ENCODE measurements at places on chromosomes 7 and 10.

DNA sequence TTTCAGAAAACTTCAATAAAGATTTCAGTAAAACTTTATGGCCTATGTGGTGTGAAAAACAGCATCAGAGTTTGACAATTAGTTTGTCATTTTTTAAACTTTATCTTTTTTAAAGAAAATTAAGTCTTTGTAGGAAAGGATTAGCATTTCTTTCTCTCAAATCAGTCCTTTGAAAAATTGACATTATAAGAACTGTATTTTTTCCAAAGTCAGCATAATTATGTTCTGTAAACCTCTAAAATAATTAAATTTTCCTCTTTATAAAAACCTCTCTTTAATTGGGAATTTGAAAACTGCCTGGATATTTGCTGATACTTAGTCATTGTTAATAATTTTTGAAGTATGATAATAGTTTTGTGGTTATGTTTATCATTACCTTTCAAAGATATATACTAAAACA lies 226.7 kb upstream of the KAT6B start:
- no peak for DNase-seq

GRCh38 chr10:115953968-115954367 lies 319.0 kb downstream of the GFRA1 start:
- no peak for DNase-seq

DNA sequence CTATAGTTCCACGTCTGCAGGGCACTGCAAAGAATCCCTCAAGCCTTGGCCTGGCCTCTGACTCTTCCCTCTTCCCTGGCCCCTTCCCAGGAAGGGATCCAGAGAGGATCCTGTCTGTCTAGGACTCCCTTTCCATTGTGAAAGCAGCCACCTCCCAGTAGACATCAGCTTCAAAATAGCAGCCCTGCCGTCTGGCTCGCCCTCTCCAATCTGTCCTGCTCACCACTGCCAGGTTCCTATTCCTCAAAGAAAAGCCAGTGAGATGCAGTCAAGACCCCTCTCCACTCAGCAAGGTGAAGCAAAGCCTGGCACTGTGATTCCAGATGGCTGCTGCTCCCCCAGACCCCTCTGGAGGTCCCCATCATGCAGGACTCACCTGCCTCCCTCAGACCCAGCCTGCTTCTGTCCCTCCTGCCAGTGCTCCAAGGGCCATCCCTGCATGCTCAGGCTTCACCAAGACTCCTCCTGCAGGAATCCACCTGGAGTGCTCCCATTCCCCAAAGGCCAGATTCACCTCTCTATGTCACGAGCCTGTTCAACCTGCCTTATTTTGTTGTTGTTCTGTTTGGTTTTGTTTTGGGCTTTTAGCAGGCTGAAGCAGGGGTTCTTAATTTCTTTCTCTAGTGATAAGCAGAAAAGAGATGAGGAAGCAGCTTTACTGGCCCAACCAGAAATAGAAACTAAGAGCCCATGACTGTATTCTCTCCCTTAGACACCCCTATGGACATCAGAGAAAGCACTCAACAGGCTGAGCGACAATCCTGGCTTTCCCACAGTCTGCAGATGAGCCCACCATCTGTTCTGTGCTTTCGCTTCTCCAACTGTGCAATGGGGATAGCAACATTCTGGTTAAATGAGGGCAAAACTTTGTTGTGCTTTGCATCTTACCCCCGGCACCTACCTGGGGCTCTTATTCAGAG lies 305.1 kb downstream of the GRID1 start:
- no peak for DNase-seq

DNA sequence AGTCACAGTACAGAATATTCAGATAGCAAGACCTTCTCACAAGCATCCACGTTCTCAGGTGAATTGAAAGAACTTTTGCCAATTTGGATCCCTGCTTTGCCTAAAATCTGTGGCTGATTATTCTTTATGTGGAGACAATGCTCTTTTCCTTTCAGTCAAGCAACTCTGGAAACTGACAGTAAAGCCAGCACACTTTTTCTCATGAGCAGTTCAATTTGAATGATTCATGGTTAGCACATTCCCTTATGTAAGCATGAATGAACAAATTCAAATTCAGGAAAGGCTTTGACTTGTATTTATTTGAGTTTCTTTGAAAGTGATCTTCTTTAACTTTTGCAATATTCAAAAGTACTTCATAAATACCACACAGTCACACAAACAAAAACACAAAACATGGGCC lies 57.6 kb downstream of the MEOX2 start:
- no peak for DNase-seq

- DNase-seq = no peak
Observed at GRCh38 chr10:102675011-102675665, 30.9 kb downstream of the TRIM8 start.

- DNase-seq = no peak
Observed at GRCh38 chr7:105352901-105353668, 35.6 kb downstream of the SRPK2 start.

GRCh38 chr7:30826181-30826580 lies 55.0 kb downstream of the MINDY4 start:
- no peak for DNase-seq

DNA sequence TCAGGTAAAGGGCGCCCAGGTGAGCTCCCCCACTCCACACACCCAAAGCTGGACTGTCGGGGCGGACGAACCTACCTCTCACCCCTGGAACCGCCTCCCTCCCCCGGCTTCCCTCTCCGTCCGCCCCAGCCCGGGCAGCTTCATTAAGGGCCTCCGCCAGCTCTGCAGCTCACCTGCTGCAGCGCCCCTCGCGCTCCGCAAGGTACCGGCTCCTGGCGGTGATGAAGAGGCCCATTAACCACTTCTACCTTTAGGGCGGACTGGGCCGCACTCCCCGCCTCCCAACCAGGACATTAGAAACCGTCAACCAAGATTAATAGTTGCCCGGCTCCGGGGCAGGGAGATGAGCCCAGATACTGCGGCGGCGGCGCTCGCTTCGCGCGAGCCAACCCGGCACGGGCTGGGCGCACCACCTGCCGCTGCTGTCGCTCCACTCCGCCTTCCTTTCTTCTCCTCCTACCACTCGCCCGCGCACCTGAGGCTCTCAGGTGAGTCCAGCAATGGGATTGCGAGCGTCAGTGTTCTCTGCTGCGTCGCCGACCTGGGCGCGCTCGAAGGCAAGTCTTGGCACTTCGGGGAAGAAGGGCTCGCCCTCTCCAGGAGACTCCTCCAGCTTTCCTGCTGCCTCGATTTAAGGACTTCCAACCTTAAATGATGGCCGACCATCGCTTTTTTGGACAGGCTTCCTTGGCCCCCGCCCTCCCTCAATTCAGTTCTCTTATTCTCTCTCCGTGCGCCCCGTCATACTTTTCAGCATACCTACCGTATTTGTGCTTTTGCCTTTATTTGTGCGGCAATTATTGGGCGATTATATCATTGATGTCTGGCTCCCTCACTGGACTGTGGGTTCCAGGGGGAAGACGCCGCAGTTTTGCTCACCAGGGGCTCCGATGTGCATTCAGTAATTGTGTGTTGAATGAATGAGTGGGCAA lies 13.6 kb upstream of the KAZALD1 start:
- DNase-seq = no peak

GRCh38 chr10:102645388-102645740 lies 1.1 kb downstream of the TRIM8 start:
- peak; percentile 71 for DNase-seq

GRCh38 chr7:142030294-142030693 lies 34.6 kb downstream of the MGAM start:
- DNase-seq = peak; percentile 36

- no peak for DNase-seq
Observed at GRCh38 chr7:148260599-148260998, 330.0 kb upstream of the C7orf33 start.

- no peak for DNase-seq
Observed at GRCh38 chr7:124635416-124635815, 130.2 kb downstream of the GPR37 start.

GRCh38 chr7:27994639-27995038 lies 186.0 kb downstream of the JAZF1 start:
- DNase-seq = no peak

DNA sequence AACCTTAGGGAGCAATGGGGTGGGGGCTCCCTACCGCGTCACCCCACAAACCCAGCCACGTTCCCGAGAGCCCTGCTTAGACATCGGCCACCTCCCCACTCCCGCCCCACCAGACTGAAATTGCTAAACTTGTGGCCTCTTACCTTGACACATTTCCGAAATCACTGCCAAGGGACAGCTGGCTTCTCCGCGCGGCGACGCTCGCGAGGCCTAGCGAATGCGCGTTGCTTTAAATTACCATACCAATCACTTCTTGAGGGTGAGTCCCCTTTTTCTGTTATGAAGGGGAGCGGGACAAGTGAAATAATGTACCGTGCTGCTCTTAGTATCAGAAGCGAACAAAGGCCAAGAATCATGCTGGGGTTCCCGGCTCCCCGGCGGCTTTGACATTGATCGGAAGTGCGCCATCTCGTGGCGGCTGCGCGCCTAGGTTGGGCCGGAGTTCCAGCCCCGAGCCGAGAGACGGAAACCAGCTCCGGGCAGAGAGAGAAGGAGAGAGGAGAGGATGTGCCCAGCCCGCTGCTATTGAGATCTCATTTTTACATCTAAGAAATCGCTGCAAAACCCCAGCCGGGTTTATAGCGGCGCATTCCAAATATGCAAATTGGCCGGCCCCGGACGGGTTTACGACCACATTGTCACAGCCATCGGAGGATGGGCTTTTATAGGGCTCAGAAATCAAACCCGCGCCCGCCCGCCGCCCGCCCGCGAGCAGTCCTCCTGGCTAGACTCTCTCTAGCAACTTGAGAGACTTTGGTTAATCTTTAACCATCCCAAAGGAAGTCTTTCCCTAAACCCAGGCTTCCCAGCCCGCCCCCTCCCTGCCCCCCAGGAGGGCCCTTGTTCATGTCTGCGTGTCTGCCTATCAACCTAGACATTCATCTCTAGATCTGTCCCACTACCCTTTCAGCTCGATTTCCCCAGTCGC lies 5.3 kb downstream of the HOXA11 start:
- peak; percentile 93 for DNase-seq

DNA sequence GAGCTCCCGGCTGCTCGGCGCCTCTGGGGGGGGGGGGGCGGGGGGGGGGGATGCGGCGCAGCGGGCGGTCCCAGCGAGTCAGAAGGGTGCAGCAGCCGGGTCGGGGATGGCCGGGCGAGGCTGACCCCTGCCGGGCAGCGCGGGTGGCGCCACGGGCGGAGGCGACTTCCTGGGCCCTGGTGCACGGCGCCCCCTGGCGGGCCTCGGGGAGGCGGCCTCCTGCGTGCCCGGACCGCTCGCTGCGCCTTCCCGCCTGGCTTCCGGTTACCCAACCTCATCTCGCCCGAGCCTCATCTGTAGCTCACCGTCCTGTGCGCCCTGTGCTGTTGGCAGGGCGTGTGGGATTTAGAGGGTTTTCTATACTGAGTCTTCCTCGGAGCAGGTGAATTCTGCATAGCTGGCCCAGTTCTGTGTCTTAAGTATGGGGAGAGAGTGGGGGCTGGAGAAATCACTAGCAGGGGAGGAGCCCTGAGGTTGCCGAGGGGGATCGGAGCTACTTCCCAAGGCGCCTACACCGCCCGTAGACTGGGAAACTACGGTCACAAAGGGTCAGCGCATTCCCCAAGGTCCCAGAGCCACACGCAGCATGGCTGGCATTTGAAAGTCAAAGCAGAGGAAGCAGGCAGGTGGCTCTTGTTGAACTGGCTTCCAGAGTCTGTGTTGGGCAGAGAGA lies 28.3 kb upstream of the WDFY4 start:
- peak; percentile 94 for DNase-seq

- no peak for DNase-seq
Observed at GRCh38 chr7:133382775-133383559, 130.1 kb downstream of the EXOC4 start.

- no peak for DNase-seq
Observed at GRCh38 chr7:147771344-147771743, 819.2 kb upstream of the C7orf33 start.

GRCh38 chr7:70523989-70524351 lies 608.0 kb upstream of the GALNT17 start:
- DNase-seq = no peak

- DNase-seq = no peak
Observed at GRCh38 chr7:92723943-92724342, 112.4 kb downstream of the CDK6 start.

GRCh38 chr7:65382452-65382851 lies 8.8 kb downstream of the ZNF92 start:
- DNase-seq = no peak

GRCh38 chr7:77887567-77887966 lies 89.0 kb downstream of the PHTF2 start:
- DNase-seq = peak; percentile 39

DNA sequence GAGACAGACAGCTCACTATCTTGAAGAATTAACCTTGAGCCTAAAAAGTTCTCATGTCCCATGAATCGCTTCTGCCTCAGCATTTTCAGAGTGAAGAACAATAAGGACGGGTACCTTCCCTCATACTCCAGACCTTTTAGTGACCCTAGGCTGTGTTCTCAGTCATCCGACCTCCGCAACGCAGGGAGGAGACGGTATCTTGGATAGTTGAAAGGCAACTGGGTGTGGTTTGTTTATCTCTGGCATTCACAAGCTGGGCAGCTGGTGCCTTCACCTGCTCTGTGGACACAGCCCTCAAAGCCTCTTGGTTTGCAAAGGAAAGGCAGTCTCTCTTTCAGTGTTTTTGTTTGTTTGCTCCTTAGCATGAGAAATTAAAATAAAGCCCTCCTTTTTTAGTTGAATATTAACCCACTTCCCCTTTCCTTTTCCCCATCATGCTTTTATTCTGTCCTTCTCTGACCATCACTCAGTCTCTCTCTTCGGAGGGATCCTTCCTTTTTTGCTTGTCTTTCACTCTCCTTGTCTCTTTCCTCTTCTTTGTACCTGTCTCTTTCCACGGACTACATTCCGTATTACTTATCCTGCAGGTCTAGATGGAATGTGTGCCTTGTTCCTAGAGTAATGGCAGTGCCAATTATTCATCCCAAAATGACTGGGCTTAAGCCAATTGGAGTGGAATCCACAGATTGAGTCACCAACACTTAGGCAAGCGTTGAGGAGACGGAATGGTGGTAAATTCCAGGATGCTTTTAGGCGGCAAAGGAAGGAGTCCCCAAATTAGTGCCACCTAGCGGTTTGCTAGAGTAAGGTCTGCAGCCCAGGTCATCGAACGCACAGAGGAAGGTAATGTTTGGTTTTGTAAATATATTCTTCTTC lies 45.8 kb downstream of the PRR15 start:
- peak; percentile 46 for DNase-seq

GRCh38 chr10:124721330-124722045 lies 22.7 kb downstream of the FAM53B start:
- DNase-seq = no peak

- no peak for DNase-seq
Observed at GRCh38 chr10:53675177-53675576, 902.6 kb upstream of the MBL2 start.

GRCh38 chr10:76554478-76554877 lies 1083.1 kb downstream of the KCNMA1 start:
- DNase-seq = no peak

DNA sequence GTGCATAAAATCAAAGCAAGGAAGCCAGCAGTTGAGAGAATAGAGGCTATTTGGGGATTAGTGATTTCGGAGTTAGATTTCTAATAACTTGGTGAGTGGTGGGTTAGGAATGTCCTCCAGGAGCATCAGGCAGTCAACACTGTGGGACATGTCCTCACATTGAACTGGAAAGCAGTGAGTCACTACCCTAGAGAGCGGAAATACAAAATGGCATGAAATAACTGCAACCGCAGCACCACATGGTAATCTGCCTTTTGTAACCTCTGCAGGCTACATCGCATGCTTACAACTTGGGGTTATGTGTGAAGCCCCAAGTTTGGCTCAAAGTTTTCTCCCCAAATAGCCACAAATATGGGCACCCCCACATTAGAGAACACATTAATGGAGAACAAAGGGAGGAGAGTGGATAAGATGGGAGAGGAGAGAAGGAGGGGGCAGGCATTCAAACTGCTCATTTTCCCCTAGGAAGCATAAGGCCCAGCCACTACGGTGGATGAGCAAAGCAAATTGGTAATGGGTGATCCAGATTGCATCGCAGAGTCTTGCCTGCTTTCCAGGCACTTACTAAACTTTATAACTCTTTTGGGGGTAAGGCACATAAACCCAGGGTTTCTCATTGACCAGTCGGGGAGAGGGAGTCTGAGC lies 22.0 kb upstream of the SLF2 start:
- DNase-seq = peak; percentile 97
